ENCODE measurements at places on chromosomes 12 and 14.

GRCh38 chr12:42670719-42671118, 81.2 kb upstream of the PRICKLE1 start:
- no peak for DNase-seq

DNA sequence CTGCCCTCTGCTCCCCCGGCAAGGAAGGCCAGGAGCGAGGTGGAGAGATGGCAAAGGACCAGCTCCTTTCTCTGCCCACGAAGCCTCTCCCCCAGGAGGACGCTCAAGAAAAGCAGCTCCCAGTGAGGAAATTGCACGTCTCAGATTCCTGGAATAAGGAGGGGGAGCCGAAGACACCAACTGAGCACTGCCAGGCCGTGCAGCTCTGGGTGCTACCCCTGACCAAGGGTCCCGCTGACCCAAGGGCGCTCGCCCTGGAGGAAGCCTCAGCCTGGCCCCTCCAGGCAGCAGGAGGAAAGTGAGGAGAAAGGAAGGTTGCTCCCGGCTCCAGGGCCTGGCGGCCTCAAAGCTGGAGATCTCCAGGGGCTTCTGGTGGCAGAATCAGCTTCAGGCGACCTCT, 174.1 kb upstream of the SFSWAP start:
- DNase-seq, result no peak

GRCh38 chr14:58849601-58850000, 211.8 kb downstream of the DACT1 start:
- no peak for DNase-seq

- DNase-seq, result no peak
Observed at GRCh38 chr12:49198431-49199155, 9.7 kb upstream of the TUBA1A start.

GRCh38 chr12:100919116-100919515, 124.5 kb downstream of the ANO4 start:
- no peak for DNase-seq
